ENCODE measurements at places on chromosomes 2 and 18. TPM values are rescaled to one million over a fixed set of nuclear protein-coding genes. Genes with fewer than 3 reads are reported as not detected.
A peak's percentile ranks its signal among the peaks of the same experiment; 100 is the strongest.

DNA sequence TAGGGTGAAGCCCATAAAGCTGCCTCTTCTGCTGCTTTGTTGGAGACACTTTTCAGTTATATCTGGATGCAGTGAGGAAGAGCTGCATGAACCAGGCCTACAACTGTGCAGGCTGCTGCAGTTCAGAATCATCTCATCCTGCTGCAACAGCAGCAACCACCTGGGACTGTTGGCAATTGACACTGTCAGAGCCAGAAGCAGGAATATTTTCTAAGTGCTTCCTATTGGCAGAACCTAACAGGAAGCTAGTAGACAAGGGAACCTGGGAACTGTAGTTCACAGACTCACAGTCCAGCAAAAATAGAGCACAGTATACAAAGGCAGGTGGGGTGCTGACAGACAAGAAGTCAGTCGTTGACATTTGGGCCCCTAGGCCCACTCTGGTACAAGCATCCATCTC, 452.9 kb upstream of the SPRED2 start:
- H3K27me3 ChIP-seq, result no peaks in the 10 kb centered on the region
- H3K4me1 ChIP-seq, result no peaks in the 10 kb centered on the region
- no peak overlapping the region for H3K27ac ChIP-seq
- H3K4me3 ChIP-seq, result no peak overlapping the region

DNA sequence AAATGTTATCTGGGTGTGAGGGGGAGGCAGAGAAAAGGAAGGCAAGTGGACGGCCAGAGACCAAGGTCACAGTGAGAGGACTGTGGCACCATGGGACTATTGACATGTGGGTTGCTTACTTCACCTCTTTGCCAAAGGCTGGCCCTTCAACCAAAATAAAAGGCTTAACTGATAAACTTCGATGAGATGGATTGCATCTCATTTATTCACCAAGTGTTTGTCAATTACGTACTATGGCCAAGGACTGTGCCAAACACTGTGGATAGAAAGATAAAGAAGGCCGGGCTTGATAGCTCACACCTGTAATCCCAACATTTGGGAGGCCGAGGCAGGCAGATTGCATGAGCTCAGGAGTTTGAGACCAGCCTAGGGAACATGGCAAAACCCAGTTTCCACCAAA, 98.7 kb upstream of the CCBE1 start:
- H3K27me3 ChIP-seq, result no peaks in the 10 kb centered on the region
- no peaks in the 10 kb centered on the region for H3K4me1 ChIP-seq
- no peak overlapping the region for H3K4me3 ChIP-seq
- H3K36me3 ChIP-seq, result no peaks in the 10 kb centered on the region
- no peak overlapping the region for H3K27ac ChIP-seq

GRCh38 chr2:211329421-211329820, 773.0 kb downstream of the CPS1 start:
- no peak overlapping the region for H3K4me3 ChIP-seq
- no peak for DNase-seq
- H3K27ac ChIP-seq, result no peak overlapping the region
- H3K36me3 ChIP-seq, result no peaks in the 10 kb centered on the region

- no peak for DNase-seq
- no peak overlapping the region for H3K4me3 ChIP-seq
- no peaks in the 10 kb centered on the region for H3K27me3 ChIP-seq
Observed at GRCh38 chr2:61436092-61436491, 34.8 kb downstream of the USP34 start.

GRCh38 chr2:207231106-207231865, 65.5 kb upstream of the KLF7 start:
- H3K4me1 ChIP-seq, result peaks cover 3% of the 10 kb centered on the region
- no peak overlapping the region for H3K27ac ChIP-seq
- no peak for DNase-seq
- H3K27me3 ChIP-seq, result no peaks in the 10 kb centered on the region
- H3K4me3 ChIP-seq, result no peak overlapping the region

DNA sequence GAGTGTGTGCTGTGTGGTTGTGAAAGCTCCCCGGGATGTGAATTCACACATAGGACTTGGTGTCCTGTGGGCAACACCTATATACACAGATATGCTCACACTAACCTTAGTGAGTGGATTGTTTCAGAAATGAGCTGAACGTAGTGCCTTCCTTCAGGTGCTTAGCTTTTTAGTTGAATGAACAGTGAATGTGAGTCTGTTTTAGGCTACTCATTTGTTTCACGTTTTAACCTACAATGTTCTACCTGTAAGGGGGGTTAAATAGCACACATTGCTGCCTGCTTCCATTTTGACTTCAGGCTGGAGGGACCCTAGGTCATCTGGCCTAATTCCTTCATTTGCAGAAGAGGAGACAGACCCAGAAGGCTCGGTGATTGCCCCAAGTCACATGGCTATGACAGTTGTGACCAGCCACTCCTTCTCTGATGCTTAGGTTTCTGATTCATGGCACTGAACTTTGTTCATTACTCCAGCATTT, 1.0 kb downstream of the PLEK start:
- H3K27ac ChIP-seq, result peak overlapping the region; percentile 67
- H3K4me1 ChIP-seq, result peaks cover 28% of the 10 kb centered on the region
- H3K36me3 ChIP-seq, result no peaks in the 10 kb centered on the region
- DNase-seq, result peak; percentile 17

- no peak overlapping the region for H3K4me3 ChIP-seq
- DNase-seq, result no peak
- H3K4me1 ChIP-seq, result peaks cover 56% of the 10 kb centered on the region
- H3K36me3 ChIP-seq, result no peaks in the 10 kb centered on the region
- H3K27me3 ChIP-seq, result no peaks in the 10 kb centered on the region
Observed at GRCh38 chr2:8475349-8476031, 206.4 kb upstream of the ID2 start.

DNA sequence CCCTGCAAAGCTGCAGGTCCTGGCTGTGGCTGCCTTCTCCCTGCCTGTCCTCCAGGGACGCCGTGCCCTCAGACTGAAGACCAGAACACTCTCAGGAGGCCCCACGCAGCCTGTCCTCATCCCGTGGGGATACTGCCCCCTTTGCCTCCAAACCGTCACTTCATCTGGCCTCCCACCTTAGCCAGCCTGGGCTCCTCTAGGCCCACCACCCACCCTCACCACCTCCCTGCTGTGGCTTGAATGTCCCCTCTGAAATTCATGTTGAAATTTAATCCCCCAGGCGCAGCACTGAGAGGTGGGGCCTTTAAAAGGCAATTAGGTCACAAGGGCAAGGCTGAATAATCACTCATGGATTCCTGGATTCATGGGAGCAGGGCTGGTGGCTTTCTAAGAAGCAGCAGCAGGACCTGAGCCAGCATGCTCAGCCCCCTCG, 198.2 kb downstream of the SEPTIN10 start:
- H3K4me1 ChIP-seq, result no peaks in the 10 kb centered on the region
- H3K4me3 ChIP-seq, result no peak overlapping the region
- H3K27me3 ChIP-seq, result no peaks in the 10 kb centered on the region
- no peaks in the 10 kb centered on the region for H3K36me3 ChIP-seq
- DNase-seq, result no peak

DNA sequence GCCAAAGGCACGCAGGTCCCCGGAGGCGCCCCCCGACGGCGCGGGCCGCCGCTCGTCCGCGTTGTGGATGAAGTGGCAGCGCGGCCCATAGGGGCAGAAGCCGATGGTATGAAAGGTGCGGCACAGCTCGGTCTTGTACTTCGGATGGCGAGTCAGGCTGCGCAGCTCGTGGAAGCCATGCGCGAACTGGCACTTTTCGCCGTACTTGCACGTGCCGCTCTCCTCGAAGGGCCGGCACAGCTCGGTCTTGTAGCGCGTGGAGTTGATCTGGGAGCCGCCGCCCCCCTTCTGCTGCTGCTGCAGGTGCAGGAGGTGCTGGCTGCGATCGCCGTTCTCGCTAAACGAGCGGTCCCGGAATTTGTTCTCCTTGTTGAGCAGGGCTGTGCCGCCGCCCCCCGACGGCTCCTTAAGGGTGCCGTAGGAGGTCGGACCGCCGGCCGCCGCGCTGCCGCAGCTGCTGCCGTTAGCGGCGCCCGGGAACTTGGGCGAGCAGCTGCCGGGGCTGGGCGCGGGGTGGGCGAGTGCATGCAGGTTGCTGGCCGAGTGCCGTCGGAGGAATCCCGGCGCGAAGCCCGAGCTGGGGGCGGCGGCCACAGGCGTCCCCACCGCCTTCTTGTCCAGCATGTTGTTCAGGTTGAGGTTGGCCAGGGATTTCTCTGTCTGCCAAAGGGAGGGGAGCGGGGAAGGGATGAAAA, 1.2 kb downstream of the ZFP36L2 start:
- H3K4me3 ChIP-seq, result peak overlapping the region; percentile 99
- H3K27ac ChIP-seq, result peak overlapping the region; percentile 97
- H3K27me3 ChIP-seq, result no peaks in the 10 kb centered on the region
- H3K36me3 ChIP-seq, result peaks cover 47% of the 10 kb centered on the region
- peak; percentile 45 for DNase-seq

GRCh38 chr2:88220718-88221117, 50.6 kb downstream of the THNSL2 start:
- H3K36me3 ChIP-seq, result no peaks in the 10 kb centered on the region
- no peak overlapping the region for H3K27ac ChIP-seq
- H3K4me1 ChIP-seq, result no peaks in the 10 kb centered on the region
- H3K4me3 ChIP-seq, result no peak overlapping the region

- H3K4me1 ChIP-seq, result no peaks in the 10 kb centered on the region
- no peaks in the 10 kb centered on the region for H3K27me3 ChIP-seq
- no peak overlapping the region for H3K4me3 ChIP-seq
- no peak for DNase-seq
Observed at GRCh38 chr18:74832381-74832780, 234.7 kb downstream of the ZNF407 start.

DNA sequence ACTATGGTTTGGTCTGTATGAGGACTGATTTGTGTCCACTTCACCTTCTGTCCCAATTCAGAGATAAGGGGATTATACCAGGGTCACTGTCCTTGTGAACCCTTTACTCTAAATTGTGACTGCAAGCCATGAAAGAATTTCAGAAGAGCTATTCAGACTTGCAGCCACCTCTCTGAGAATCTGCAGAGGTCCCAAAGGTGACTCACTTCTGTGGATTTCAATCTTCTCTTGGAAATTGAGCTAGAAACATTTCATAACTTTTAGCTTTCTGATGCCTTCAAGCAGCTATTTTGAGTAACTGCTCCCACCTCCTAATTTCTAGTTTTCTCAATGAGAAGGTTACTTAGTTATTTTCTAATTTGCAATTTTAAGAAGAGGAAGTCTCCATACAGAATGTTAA, 1242.4 kb upstream of the ACVR2A start:
- H3K27ac ChIP-seq, result no peak overlapping the region
- H3K36me3 ChIP-seq, result no peaks in the 10 kb centered on the region
- DNase-seq, result no peak
- H3K4me3 ChIP-seq, result no peak overlapping the region
- H3K4me1 ChIP-seq, result no peaks in the 10 kb centered on the region

DNA sequence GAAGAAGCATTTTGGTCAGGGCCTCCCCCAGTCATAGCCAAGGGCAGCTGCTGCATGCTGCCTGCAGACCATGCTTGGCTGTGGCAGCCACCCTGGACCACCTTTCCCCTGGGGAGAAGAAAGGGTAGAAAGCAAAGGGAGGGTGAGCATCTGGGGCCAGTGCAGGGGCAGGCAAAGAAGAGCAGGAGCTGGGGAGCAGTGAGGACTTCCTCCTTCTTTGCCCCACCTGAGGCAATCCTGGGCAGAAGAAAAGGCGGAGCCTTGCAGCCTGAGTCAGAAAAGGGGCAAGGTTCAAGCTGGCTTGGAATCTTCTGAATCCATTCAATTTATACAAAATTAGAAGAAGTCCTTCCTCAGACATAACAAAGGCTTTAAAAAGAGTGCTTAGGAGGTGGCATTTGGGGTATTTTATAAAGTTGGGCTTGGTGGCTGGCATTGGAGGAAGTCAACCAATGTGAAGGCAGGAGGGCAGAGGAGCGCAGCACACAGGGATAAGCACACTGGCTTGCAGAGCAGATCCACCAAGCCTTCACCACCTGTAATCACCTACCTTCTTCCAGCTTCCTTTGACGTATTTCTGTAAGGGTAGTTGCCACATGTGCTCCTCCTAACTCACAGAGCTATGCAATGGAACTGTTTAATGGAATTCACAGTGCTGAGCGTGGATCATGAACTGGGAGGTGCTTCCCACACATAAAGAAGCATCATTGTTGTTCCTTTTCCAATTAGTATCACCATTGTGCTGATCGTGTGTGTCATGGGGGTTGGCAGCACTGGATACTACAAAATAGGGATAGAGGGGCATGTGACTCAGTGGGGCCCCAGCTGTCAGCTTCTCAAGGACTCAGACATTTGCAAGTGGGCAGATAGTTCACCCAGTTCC, 154.4 kb upstream of the EPAS1 start:
- no peak for DNase-seq
- no peaks in the 10 kb centered on the region for H3K4me1 ChIP-seq
- no peaks in the 10 kb centered on the region for H3K27me3 ChIP-seq
- H3K36me3 ChIP-seq, result no peaks in the 10 kb centered on the region
- H3K4me3 ChIP-seq, result no peak overlapping the region

GRCh38 chr2:12090590-12090989, 344.2 kb downstream of the LPIN1 start:
- H3K4me1 ChIP-seq, result no peaks in the 10 kb centered on the region
- no peaks in the 10 kb centered on the region for H3K36me3 ChIP-seq
- H3K27ac ChIP-seq, result no peak overlapping the region
- DNase-seq, result no peak
- no peak overlapping the region for H3K4me3 ChIP-seq

DNA sequence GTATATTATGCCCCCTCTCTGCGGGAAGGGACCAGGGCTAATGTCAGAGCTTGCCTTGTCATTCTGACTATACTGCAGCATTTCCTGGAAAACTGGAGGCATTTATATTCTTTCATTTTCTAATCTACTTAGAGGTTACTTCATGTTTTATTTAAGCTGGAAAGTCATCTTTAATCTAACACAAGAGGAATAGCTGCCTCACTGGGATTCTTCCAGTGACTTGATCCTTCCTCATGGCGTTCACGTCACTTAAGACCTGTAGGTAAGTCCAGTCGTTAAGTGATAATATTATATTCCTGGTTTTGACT, 727.6 kb upstream of the DDX18 start:
- no peak for DNase-seq
- H3K36me3 ChIP-seq, result no peaks in the 10 kb centered on the region
- no peaks in the 10 kb centered on the region for H3K4me1 ChIP-seq
- no peak overlapping the region for H3K4me3 ChIP-seq
- H3K27me3 ChIP-seq, result no peaks in the 10 kb centered on the region
- H3K27ac ChIP-seq, result no peak overlapping the region

DNA sequence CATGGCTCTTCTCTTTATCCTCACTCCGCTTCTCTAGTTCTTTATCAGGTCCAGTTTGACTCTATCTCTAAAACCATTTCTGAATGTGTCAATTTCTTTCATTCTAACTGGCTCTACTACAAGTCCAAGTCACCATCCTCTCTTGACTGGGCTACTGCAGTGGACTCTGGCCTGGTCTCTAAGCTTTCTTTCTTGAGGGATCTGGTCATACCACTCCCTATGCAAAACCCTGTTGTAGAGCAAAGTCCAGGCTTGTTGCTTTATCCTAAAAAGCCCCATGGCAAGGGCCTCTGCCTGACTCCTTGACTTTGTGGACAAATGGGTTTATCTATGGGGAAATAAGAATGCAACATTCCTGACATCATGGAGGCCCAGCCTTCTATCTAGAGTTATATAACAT, 87.1 kb downstream of the BCL2L11 start:
- no peak overlapping the region for H3K27ac ChIP-seq
- H3K4me1 ChIP-seq, result no peaks in the 10 kb centered on the region
- no peaks in the 10 kb centered on the region for H3K36me3 ChIP-seq

The AOX1 gene
- not detected for total RNA-seq

The CTIF gene
- total RNA-seq, result 4.8 TPM

The CCDC85A gene
- total RNA-seq, result not detected

The SERPINB7 gene
- total RNA-seq, result not detected

The AFF3 gene
- 0.48 TPM for total RNA-seq
